ENCODE measurements at places on chromosomes 11 and 22. TPM values are rescaled to one million over a fixed set of nuclear protein-coding genes. Genes with fewer than 3 reads are reported as not detected.

GUCY1A2 gene
- 0.15 TPM for total RNA-seq

OR56A1 gene
- not detected for total RNA-seq

CSNK2A3 gene
- 1.3 TPM for total RNA-seq

MUC5AC gene
- not detected for total RNA-seq

Measured in HFFc6 (cell line).